B cell (primary cell): ENCODE measurements at places on chromosomes 16 and 17. TPM values are rescaled to one million over a fixed set of nuclear protein-coding genes. Genes with fewer than 3 reads are reported as not detected.
A peak's percentile ranks its signal among the peaks of the same experiment; 100 is the strongest.

The PMFBP1 gene
- polyA plus RNA-seq, result 1.2 and 1.9 TPM in 2 replicates

The CLDN6 gene
- polyA plus RNA-seq, result not detected in 2 replicates

The TMEM238L gene
- not detected in 2 replicates for polyA plus RNA-seq

The CHCT1 gene
- polyA plus RNA-seq, result not detected in 2 replicates

The KRT17 gene
- not detected in 2 replicates for polyA plus RNA-seq

The CCDC144A gene
- polyA plus RNA-seq, result 0.14 TPM in 1 of 2 replicates, not detected in the other

DNA sequence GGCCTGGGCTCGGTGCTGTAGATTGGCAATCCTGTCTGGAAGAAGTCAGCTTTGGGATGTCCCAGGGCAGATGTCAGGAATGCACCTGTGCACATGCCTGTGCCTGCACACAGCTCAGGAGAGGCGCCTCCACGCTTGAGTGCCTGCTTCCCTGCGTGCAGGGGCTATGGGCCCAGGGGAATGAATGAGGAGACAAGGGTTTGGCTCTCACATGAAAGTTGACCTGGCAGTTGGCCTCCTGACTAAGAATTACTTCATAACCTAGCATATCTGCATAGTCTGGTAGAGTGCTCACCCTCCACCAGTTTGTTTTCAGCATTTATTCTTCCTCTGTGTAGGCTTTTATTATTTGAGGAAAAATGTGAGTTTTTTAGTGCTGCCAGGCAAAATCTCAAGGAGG, 50.0 kb downstream of the PLD6 start:
- no peak for DNase-seq

- DNase-seq, result no peak
Measured at GRCh38 chr16:88329726-88330700, 52.7 kb upstream of the ZNF469 start.

DNA sequence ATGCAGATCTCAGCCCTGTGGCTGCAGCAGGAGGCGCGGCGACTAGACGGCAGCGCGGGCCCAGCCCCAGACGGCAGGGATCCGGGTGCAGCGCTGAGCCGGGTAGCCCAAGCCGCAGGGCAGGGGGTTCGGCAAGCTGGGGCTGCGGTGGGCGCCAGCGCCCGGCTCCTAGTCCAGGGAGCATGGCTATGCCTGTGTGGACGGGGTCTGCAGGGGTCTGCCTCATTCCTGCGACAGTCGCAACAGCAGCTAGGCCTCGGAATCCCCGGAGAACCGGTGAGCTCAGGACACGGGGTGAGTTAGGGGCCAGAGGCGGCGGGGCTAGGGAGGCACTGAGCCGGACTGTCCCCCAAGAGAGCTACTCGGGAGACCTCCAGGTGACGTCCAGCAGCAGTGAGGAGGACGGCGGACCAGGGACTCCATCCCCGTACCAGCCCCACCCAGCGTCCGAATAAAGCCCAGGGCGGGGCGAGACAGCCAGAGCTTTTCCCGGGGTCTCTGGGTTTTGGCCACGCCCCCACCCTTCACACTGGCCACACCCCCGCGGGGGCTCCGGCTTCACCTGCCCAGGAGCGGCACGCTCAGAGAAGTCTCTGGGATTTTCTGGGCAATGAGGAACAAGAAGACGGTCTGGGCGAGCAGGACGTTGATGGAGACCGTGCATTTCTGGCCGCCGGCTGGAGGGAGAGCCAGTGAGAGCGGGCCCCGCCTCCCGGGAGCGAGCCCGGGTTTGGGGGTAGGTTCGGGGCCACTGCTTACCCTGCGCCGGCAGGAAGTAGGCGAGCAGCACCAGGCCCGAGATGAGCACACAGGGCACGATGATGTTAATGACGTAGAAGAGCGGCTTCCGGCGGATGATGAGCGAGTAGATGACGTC, 1.1 kb downstream of the C17orf107 start:
- peak; percentile 91 for DNase-seq

GRCh38 chr17:2178798-2179501, 124.0 kb downstream of the HIC1 start:
- no peak for DNase-seq

DNA sequence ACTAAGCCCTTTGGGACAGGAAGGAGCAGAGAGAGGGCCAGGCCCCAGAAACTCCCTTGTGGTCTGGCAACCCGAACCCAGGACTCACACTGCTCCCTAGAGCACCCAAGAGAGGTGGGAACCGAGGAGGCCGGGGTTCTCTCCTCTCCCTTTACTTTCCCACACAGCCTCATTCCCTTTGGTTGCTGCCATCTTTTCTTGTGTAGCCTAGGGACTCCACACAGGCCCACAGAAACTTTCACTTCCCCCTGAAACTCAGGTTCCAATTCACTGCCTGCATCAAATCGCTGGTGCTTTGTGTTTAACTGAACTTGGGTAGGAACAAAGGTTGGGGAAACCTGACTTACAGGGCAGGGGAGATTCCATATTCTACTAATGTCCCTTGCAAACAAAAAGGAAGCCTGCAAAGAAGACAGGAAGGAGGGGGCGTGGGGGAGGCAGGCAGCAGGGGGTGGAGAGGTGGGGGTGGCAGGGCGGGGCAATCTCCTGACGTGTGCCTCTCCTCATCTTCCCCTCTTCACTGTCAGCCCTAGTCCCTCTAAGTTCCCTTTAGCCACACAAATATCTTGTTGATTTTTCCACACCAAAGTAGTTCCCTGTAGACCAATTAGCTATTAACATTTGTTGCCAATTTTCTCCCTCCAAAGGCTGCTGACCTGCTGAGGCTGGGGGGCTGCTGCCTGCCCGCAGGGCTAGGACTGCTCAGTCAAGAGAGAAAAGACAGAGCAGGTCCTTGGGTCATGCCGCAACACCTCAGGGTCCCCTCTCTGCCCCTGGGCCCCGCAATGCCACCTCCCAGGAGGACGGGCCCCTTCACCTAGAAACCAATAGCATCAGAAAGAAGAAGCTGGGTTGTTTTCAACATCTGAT, 8.0 kb downstream of the ST3GAL2 start:
- peak; percentile 95 for DNase-seq

GRCh38 chr16:20918486-20919239, 18.1 kb downstream of the LYRM1 start:
- DNase-seq, result no peak

DNA sequence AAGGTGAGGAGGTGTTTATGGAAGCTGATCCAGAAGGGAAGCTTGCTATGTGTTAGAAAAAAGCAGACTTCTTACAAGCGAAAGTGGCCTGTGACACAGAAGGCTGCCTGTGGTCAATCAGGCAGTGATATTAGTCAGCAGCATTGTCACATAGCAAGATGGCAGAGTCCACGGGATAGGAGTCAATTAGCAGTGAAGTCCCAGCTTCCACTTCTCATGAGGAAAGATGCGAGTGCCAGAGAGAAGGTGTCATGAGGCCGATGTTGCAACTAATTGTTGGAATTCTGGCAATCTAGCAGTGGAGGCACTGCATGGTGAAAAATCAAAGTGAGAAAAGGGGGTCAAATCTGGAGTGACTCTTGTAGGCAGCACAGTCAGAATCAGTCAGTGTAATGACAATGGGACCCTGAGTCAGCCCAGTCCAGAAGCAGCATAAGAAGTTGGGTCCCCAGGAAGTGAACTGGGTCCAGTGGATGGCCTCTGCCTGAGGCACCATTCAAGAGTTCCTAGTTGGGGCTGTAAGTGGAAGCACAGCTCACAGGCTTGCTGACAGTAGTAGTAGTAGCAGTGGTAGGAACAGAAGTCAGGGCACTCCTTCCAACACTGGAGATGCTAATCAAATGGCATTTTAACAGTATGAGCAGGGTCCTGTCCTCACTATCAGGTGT, 85.1 kb downstream of the TNFRSF13B start:
- no peak for DNase-seq
